Activated CD4-positive, alpha-beta T cell treated with anti-CD3 and anti-CD28 coated beads, Interleukin-2, amount 50 U/mL, for 1 hour (primary cell): ENCODE measurements at places on chromosomes 12 and 14.

GRCh38 chr14:57820581-57820980, 45.3 kb downstream of the SLC35F4 start:
- DNase-seq, result no peak

- no peak for DNase-seq
Observed at GRCh38 chr12:31922341-31923062, 36.7 kb upstream of the RESF1 start.

DNA sequence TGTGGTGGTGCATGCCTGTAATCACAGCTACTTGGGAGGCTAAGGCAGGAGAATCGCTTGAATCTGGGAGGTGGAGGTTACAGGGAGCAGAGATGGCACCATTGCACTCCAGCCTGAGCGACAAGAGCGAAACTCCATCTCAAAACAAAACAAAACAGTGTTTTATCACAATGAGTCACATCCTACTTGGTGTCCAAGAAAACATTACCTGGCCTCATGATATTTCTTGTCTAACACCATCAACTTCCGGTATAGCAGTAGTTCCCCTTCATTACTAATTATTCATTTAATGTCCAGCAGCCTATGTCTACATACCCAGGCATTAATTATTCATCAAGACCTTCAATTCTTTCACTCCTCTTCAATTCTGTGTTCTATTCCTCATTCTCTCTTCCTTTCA, 115.5 kb downstream of the CCDC59 start:
- DNase-seq, result no peak

DNA sequence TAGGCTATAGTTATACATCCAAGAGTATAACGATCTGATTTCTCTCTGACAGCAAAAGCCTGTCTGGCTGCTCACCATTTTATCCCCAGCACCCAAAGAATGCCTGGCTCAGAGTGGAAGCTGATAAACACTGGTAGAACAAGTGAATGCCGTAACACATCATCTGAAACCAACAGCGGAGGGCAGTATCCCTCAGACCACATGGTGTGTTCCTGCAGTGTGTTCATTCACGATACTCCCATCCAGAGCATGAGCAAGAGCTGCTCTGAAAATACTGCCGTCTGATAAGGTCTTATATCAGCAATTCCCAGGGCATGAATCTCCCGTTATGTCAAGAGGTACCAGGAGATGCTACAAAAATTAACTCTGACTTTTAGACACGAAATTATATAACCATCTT, 95.9 kb downstream of the TTC7B start:
- no peak for DNase-seq

- no peak for DNase-seq
Observed at GRCh38 chr14:77284066-77284465, 13.1 kb upstream of the NGB start.

DNA sequence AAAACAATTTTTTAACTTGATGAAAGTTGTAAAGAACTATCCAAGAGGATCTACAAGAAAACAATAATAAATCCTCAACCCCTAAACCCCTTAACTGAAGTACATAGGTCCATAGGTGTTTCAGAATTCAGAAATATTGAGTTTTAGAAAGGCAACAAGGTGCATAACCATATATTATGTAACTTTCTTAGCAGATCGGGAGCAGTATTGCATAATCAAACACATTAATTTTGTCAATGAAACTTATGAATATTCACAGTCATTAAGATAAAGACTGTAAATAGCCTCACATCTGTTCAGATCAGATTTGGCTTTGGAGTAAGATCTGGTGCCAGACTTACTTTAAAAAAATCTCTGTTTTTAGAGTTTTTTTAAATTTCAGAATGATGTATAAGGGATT, 647.1 kb upstream of the FLRT2 start:
- no peak for DNase-seq

DNA sequence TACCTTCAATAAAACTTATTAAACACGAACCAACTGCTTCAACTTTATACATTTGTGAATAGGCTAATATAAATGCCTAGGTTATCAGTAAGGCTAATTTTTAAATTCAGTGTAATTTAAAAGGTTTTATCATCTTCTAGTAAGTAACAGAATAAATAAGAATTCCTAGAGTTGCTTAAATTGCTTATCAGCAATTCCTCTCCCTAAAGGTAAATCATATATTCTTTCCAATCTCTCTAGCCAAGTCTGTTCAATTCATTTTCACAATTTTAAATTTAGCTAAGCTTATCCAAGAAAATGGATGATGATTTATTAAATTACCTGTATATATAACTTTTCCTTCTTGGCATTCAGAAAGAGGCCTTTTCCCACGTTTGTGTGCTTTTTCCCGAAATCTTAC, 4.6 kb downstream of the PUS7L start:
- no peak for DNase-seq

DNA sequence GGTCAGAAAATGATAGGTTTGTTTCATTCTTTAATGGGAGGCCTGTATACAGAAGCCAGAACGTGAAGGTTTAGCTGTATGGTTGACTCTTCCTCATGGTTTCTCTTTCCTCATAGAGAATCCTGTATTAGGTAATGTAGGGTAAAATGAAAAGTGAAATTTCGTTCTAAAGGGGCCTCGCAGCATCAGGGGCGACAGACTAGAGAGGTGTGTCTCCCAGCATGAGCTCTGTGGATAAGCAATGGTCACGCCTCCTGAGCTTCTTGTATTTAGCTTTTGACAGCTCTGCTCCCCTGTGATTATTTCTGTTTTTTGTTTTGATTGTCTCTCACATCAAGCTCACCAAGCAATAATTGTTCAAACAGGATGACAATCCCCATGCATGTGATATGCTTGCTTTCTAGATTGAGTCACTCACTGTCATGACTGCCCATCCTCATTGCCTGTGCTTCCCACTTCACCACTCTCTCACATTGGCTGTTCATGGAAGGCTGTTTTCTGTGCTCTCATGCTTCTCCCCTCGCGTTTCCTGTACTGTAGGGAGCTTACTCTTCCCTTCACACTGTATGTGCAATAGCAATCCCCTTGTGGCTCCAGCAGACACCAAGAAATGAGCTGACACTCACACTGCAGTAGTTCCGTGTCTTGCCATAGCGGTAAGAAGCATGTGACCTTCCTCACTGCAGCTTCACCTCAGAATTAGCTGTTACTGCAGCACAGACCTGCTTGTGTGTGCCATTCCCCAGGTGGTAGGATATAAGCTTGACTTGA, 44.0 kb downstream of the RAD52 start:
- no peak for DNase-seq

DNA sequence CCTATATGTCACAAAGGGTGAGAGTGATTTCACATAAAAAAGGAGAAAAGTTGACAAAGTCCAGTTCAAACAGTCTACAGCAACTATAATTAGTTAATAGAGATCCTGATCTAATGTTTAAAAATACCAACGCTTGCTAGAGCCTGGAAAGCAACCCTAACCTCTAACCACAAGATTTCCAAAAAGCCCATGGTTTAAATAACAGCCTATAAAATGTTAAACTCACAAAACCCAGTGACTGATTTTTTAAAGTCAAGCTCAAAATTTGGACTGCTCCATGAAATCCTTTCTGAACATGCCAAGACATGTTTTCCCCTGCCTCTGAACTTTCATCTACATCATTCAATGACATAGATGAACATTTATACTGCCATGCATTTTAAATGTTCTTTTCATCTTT, 81.6 kb downstream of the PLEKHG7 start:
- DNase-seq, result no peak
